ENCODE measurements at places on chromosomes 7 and 10. TPM values are rescaled to one million over a fixed set of nuclear protein-coding genes. Genes with fewer than 3 reads are reported as not detected.

The GHRHR gene
- not detected for total RNA-seq

The PTPN20 gene
- 0.39 TPM for total RNA-seq

The ZNF853 gene
- total RNA-seq: 1.9 TPM

The STK32C gene
- 11.8 TPM for total RNA-seq

The CYP2C8 gene
- total RNA-seq: not detected

The ADIRF gene
- total RNA-seq: 40.6 TPM

The SHH gene
- 0.06 TPM for total RNA-seq

The CYP26C1 gene
- total RNA-seq: 1.1 TPM

The HHEX gene
- 76.5 TPM for total RNA-seq

The CDNF gene
- 5.8 TPM for total RNA-seq

The PNLIPRP2 gene
- not detected for total RNA-seq

The FBXL13 gene
- 0.39 TPM for total RNA-seq

The CH25H gene
- not detected for total RNA-seq

The ASZ1 gene
- total RNA-seq: not detected

The GNAT3 gene
- total RNA-seq: not detected

The STRIP2 gene
- total RNA-seq: 5.8 TPM

The ACTL6B gene
- total RNA-seq: not detected

The HOXA9 gene
- 36.1 TPM for total RNA-seq

The HOXA10 gene
- total RNA-seq: 10.3 TPM

The ZNF736 gene
- total RNA-seq: 6.9 TPM

The IMMP2L gene
- total RNA-seq: 105 TPM

The PRTFDC1 gene
- total RNA-seq: 2.8 TPM

The SHTN1 gene
- total RNA-seq: 10.2 TPM
